ENCODE measurements at places on chromosomes 4 and X. TPM values are rescaled to one million over a fixed set of nuclear protein-coding genes. Genes with fewer than 3 reads are reported as not detected.

- no peaks in the 10 kb centered on the region for H3K27me3 ChIP-seq
- H3K36me3 ChIP-seq, result no peaks in the 10 kb centered on the region
- H3K4me3 ChIP-seq, result no peak overlapping the region
- no peak overlapping the region for H3K27ac ChIP-seq
- DNase-seq, result no peak
- no peaks in the 10 kb centered on the region for H3K4me1 ChIP-seq
Observed at GRCh38 chrX:111447298-111447697, 35.3 kb upstream of the DCX start.

DNA sequence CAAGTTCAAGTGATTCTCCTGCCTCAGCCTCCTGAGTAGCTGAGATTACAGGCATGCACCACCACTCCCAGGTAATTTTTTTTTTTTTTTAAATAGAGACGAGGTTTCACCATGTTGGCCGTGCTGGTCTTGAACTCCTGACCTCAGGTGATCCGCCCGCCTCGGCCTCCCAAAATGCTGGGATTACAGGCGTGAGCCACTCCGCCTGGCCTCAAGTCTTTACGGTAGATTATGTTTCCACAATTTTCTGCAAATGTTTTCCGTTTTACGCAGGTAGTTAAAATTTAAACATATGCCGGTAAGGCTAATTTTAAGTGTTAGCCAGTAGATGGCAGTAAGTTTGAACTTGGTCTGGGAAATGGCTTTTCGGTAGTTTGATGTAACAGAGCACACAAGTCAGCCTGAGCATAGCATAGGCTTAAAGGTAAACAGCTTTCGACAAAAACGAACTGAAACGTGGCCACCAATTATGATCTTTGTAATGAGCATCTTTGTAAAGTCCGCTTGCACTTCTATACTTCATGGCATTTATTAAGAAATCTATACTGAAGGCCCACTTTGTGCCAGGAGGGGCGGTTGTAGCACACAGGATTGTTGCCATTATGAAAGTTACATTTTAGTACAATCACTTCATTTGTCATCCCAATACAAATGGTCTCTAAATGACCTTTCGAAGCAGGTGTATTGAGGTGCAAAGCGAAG is 31.1 kb downstream of the CCKAR start:
- DNase-seq, result no peak
- H3K27me3 ChIP-seq, result no peaks in the 10 kb centered on the region
- H3K27ac ChIP-seq, result no peak overlapping the region
- H3K4me3 ChIP-seq, result no peak overlapping the region

DNA sequence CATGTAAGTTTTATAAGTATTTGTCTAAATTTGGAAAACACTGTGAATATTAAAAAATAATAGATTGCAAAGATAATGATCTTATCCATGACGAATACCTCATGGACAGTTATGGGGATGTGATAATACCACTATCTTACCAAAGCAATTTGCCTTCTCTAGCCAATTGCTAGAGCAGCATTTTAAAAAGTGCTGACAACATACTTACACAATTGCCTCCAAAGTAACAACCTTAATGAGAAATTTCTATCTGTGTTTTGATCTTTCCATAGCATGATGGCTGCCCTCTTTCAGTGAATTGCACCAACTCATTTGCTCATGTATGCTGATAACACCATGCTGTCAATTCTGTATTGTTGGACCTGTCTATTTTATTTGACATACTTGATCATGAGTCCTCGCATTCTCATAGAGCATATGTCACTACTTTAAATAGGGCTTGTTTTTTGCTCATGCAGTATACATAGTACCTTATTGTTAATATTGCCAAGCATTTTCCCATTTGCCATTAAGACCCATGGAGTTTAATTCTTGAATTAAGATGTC is 87.2 kb downstream of the MMRN1 start:
- no peak overlapping the region for H3K27ac ChIP-seq
- peaks cover 2% of the 10 kb centered on the region for H3K27me3 ChIP-seq
- H3K4me3 ChIP-seq, result no peak overlapping the region
- H3K4me1 ChIP-seq, result no peaks in the 10 kb centered on the region

GRCh38 chrX:137519459-137519858 is 46.5 kb upstream of the ZIC3 start:
- no peak for DNase-seq
- no peaks in the 10 kb centered on the region for H3K27me3 ChIP-seq
- H3K27ac ChIP-seq, result no peak overlapping the region
- H3K4me1 ChIP-seq, result no peaks in the 10 kb centered on the region

- no peaks in the 10 kb centered on the region for H3K36me3 ChIP-seq
- no peaks in the 10 kb centered on the region for H3K27me3 ChIP-seq
- H3K4me1 ChIP-seq, result no peaks in the 10 kb centered on the region
- DNase-seq, result no peak
- H3K27ac ChIP-seq, result no peak overlapping the region
Observed at GRCh38 chr4:57148831-57149505, 38.8 kb upstream of the IGFBP7 start.

- H3K4me3 ChIP-seq, result no peak overlapping the region
- H3K27me3 ChIP-seq, result no peaks in the 10 kb centered on the region
- DNase-seq, result no peak
- H3K36me3 ChIP-seq, result no peaks in the 10 kb centered on the region
- H3K4me1 ChIP-seq, result peaks cover 19% of the 10 kb centered on the region
- no peak overlapping the region for H3K27ac ChIP-seq
Observed at GRCh38 chr4:82791179-82791578, 7.4 kb downstream of the SCD5 start.

- H3K4me3 ChIP-seq, result no peak overlapping the region
- H3K36me3 ChIP-seq, result no peaks in the 10 kb centered on the region
- no peak overlapping the region for H3K27ac ChIP-seq
- no peak for DNase-seq
- H3K27me3 ChIP-seq, result no peaks in the 10 kb centered on the region
Observed at GRCh38 chr4:158903472-158904043, 134.7 kb downstream of the FNIP2 start.

GRCh38 chr4:23324021-23324690 is 565.7 kb downstream of the PPARGC1A start:
- no peak overlapping the region for H3K4me3 ChIP-seq
- no peaks in the 10 kb centered on the region for H3K36me3 ChIP-seq
- no peak for DNase-seq
- no peak overlapping the region for H3K27ac ChIP-seq
- H3K4me1 ChIP-seq, result no peaks in the 10 kb centered on the region
- H3K27me3 ChIP-seq, result no peaks in the 10 kb centered on the region

GRCh38 chrX:21958916-21959315 is 18.4 kb downstream of the SMS start:
- H3K36me3 ChIP-seq, result no peaks in the 10 kb centered on the region
- no peaks in the 10 kb centered on the region for H3K27me3 ChIP-seq
- DNase-seq, result no peak

The RTL3 gene
- not detected for total RNA-seq

The DCAF4L1 gene
- total RNA-seq, result 0.13 TPM

The MAGEB6 gene
- not detected for total RNA-seq

GRCh38 chr4:67459164-67459563 is 86.1 kb downstream of the CENPC start:
- no peak overlapping the region for H3K27ac ChIP-seq
- no peak overlapping the region for H3K4me3 ChIP-seq
- H3K4me1 ChIP-seq, result no peaks in the 10 kb centered on the region
- DNase-seq, result no peak
- no peaks in the 10 kb centered on the region for H3K27me3 ChIP-seq
- no peaks in the 10 kb centered on the region for H3K36me3 ChIP-seq

DNA sequence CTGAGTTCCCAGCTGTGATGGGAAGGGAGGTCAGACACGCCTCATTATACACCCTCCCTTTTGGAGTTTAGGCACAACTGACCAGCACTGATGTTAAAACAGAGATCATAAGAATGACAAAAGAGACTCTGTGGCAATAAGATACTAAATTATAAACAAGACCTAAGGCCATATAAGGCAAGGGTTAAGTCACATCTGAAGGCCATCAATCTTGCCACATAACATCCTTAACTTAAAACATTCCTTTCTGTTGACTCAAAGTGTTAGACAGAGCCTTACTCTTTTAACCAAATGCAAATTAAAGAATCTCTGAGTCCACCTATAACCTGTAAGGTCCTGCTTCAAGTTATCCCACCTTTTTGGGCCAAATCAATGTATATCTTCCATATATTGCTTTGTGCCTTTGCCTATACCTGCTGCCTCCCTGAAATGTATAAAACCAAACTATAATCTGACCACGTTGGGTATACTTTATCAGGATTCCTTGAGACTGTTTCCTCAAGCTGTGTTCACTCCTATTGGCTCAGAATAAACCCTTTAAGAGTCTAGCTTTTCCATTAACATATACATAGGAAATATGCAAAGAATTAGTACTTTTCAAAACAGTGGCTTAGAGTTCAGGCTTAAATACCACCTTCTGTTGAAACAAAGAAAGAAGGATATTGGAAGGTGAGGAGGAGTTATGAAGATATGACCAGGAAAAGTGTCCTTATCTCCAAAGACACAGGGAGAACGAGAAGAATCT is 214.4 kb upstream of the PPP1R2C start:
- no peak overlapping the region for H3K27ac ChIP-seq
- H3K4me1 ChIP-seq, result no peaks in the 10 kb centered on the region
- H3K27me3 ChIP-seq, result no peaks in the 10 kb centered on the region

DNA sequence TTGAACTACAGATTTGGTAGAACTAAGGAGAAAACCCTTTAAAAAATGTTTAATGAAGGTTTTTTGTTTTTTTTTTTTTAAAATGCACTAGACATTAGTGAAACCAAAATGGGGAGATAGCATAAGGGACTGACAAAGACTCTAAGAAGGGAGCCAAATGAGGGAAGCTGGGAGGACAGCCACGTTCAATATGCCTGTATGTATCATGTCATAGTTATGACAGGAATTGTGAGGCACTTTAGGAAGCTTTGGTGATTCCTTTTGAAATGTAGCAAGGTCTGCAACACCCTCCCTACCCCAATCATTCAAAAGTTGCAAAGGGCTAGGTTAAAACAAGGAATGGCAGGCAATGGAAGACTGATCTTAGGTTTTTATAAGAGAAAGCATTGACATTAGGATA is 526.0 kb downstream of the TLL1 start:
- no peaks in the 10 kb centered on the region for H3K27me3 ChIP-seq
- no peak overlapping the region for H3K4me3 ChIP-seq
- DNase-seq, result no peak
- no peaks in the 10 kb centered on the region for H3K36me3 ChIP-seq

DNA sequence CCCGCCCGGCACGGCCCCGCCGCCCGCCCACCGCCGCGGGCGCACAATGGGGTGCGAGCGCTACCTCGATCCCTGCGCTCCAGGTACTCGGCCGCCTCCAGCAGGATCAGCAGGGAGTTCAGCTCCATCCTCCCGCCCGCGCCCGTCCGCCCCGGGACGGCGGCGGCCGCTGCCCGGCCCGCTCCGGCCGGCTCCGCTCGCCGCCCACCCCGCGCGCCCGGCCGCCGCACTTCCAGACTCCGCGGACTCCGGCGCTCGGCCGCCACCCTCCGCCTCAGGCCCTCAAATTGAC is at the start of gene MXD4:
Gene MXD4 (minus strand): TSS at position 257 of the 292 bp plus-strand sequence. CDS start 129 bp downstream, at position 128.
- no peaks in the 10 kb centered on the region for H3K27me3 ChIP-seq
- H3K27ac ChIP-seq, result peak within 1 kb of the TSS; percentile 97
- DNase-seq, result no peak
- H3K4me3 ChIP-seq, result peak within 1 kb of the TSS; percentile 93

GRCh38 chrX:69133921-69134542 is 31.2 kb downstream of the PJA1 start:
- no peak overlapping the region for H3K4me3 ChIP-seq
- H3K4me1 ChIP-seq, result peaks cover 2% of the 10 kb centered on the region
- no peak for DNase-seq
- H3K36me3 ChIP-seq, result no peaks in the 10 kb centered on the region

DNA sequence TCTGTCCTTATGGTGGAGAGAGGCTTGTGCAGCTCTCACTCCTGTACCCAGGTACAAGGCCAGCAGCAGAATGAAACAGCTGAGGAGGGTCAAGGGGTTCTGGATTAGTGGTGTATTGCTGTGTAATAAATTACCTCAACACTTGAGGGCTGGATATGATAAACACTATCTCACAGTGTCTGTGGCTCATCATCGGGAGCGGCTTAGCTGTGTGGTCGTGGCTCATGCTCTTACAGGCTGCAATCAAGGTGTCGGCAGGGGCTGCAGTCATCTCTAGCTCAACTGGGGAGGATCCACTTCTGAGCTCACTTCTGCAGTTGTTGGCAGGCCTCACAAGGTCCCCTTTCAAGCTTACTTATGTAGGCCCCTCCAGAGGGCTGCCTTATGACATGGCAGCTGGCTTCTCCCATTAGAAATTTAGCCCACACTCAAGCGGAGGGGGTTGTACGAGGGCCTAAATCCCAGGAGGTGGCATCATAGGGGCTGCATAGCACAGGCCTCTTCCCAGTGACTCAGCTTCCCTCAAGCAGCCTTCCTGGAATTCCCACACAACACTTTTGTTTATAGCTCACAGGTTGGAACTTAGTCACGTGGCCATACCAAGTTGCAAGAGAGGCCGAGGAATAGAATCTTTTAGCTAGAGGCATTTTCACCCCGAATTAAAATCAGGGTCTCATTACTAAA is 148.2 kb upstream of the RPS6KA3 start:
- DNase-seq, result no peak
- no peaks in the 10 kb centered on the region for H3K4me1 ChIP-seq
- no peaks in the 10 kb centered on the region for H3K27me3 ChIP-seq
- H3K36me3 ChIP-seq, result no peaks in the 10 kb centered on the region
- no peak overlapping the region for H3K4me3 ChIP-seq

DNA sequence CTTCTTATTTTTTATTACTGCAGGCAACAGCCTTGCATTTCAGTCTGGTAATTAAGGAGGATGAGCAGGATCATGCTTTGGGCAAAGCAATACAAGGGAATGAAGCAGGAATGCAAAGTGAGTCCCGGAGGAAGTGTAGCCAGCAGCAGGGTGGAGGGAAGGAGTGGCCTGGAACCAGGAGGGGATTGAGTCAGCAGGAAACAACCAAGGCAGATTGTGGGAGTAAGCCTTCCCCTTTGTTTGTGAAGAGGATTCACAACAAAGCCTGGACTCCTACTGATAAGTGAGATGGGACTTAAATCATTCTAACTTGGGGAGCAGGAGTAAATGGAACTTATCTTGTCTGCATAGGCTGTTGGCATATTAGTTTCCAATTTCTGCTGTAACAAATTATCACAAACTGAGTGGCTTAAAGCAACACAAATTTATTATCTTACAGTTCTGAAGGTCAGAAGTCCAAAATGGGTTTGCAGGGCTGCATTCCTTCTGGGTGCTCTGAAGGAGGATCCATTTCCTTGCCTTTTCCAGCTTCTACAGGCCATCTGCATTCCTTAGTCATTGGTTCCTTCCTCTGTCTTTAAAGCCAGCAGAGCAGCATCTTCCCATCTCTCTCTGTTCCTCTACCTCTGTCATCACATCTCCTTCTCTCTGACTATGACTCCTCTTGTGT is 93.2 kb upstream of the AP1S2 start:
- DNase-seq, result no peak
- H3K4me3 ChIP-seq, result no peak overlapping the region
- no peaks in the 10 kb centered on the region for H3K4me1 ChIP-seq

The NXF2B gene
- not detected for total RNA-seq
